ENCODE measurements at places on chromosomes 5 and 9.

DNA sequence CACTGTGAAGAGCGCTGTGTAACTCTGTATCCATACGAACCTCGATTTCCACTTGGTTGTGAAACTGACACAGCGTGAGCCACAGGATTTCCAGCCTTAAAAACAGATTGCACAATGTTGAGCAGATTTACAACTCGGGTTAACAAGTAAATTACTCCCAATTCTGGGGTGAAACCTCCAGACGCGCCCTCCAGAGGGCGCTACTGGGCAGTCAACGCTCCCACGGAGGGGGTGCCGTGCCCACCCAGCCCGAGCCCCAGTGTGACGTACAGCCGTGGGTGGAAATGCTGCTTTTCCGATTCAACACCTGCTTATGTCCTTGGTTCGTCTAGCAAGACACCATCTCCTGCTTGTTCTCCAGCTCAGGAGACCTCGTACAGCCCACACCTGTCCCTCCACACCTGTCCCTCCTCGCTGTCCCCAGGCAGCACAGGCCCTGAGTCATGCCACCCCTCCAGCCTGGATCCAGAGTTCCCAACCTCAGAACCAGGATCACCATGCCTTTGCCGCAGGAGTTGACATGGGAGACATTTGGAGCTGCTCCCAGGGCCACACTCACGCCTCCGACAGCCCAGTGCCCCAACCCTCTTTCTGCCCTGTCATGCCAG is 34.4 kb upstream of the SLC6A3 start:
- DNase-seq = no peak

GRCh38 chr5:74413403-74414048 is 227.0 kb downstream of the ENC1 start:
- DNase-seq = no peak

- no peak for DNase-seq
Measured at GRCh38 chr9:22682536-22682935, 235.9 kb downstream of the DMRTA1 start.

- no peak for DNase-seq
Measured at GRCh38 chr5:85000671-85001070, 616.0 kb upstream of the EDIL3 start.

GRCh38 chr5:83092619-83093018 is 15.3 kb downstream of the XRCC4 start:
- DNase-seq = no peak

DNA sequence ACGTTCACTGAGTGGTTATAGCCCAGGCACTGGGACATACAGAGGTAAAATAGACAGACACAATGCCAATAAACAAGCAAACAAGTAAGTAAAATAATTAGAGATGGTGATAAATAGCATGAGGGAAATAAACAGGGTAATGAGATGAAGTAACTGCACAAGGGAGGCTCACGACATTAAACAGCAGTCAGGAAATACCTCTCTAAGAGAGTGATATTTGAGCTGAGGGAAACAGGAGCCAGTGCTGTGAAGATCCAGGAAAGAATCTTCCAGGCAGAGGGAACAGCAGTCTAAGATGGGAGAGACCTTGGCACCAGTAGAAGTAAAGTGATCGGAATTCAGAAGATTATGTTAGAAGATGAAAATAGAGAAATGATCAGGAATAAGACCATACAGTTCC is 279.4 kb downstream of the HINT1 start:
- no peak for DNase-seq

DNA sequence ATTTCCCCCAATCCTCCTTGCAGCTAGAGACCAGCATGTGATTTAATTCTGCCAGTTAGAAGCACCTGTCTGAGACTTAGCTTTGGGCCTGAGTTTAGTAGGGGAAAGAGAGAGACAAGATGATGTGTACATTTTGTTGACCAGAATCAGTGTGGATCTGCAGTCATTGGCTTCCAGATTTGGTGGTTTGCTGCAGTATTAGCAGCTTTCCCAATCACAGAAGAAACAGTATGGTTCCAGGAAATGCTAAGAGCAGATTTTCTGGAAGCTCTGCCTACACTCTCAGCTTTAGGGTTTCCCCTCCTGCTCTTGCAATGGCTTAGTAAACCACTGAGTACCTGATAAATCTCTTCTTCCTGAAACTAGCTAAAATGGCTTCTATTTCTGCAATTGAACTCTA is 48.8 kb upstream of the FREM1 start:
- no peak for DNase-seq

All from hypothalamus (tissue), 51 donors.